Esophagus mucosa (tissue), 1 donor: ENCODE measurements at places on chromosomes 11 and 22.

GRCh38 chr11:57867966-57868365 is 106.4 kb downstream of the CTNND1 start:
- no peak for ATAC-seq

DNA sequence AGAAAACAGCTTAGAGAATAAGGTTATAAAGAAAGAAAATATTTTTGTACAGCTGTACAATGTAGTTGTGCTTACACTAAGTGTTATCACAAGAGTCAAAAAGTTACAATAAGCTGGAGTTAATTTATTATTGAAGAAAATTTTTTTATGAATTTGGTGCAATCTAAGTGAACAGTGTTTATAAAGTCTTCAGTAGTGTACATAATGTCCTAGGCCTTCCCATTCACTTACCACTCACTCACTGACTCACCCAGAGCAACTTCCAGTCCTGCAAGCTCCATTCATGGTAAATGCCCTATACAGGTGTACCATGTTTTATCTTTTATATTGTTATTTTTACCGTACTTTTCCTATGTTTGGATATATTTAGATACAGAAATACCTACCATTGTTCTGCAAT is 34.7 kb downstream of the GDPD4 start:
- no peak for ATAC-seq

GRCh38 chr11:65975771-65976170 is 14.2 kb downstream of the SART1 start:
- ATAC-seq = no peak

DNA sequence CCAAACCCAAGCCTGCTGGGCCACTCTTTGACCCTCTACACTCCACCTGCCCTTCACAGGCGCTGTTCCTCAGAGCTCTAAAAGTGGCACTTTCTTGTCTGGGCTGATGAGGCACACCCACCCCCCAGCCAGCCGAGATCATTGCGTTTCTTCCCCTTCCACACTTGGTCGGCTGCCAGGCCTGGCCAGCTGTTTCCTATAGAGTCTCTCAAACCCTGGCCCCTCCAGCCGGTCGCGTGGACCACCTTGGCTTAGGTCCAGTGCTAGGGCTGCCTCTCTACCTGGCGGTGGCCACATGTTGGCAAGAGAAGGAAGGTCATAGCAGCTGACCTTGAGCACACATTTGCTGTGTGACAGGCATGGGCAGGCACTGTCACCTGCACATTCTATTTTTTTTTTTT is 60.6 kb downstream of the PPP6R2 start:
- peak; percentile 14 for ATAC-seq

DNA sequence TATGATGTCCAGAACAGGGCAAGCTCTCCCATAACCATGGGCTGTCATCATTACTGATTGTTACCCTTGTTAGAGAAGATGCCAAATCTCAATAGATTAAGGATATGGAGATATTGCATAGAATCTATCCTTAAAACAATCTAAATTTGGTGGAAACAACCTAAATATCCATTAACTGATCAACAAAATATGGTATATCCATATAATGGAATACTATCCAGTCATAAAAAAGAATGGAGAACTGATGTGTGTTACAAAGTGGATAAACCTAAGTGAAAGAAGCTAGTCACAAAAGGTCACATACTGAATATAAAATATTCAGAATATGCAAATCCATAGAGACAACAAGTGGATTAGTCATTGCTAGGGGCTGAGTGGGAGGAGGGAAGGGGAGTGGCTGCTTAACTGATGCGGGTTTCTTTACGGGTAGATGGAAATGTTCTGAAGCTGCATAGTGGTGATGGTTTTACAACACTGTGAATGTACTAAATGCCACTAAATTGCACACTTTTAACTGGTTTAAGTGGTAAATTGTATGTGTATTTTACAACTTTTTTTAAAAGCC is 36.1 kb upstream of the SMCO4 start:
- no peak for ATAC-seq

DNA sequence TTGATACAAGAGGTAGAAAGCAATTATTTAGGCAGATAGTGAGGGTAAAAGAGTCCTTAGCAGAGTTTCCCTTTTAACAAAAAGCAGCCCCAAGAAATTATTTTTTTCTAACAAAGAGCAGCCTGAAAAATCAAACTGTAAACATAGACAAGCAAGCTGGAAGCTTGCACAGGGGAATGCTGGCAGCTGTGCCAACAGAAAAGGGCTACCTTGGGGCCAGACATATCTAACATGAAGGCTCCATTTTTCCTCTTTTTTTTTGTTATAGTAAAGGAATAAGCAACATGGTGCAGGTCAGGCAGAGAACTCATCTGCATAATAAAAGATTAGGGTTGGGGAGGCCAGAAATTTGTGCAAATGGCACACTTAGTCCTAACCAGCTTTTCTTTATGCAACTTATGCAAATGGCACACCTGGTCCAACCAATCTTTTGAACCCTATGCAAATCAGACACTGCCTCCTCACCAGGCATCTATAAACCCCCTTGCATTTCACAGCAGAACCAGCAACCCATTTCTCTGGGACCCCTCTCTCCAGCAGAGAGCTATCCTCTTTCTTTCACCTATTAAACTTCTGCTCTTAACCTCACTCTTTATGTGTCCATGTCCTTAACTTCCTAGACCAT is 41.8 kb downstream of the PDGFD start:
- no peak for ATAC-seq

DNA sequence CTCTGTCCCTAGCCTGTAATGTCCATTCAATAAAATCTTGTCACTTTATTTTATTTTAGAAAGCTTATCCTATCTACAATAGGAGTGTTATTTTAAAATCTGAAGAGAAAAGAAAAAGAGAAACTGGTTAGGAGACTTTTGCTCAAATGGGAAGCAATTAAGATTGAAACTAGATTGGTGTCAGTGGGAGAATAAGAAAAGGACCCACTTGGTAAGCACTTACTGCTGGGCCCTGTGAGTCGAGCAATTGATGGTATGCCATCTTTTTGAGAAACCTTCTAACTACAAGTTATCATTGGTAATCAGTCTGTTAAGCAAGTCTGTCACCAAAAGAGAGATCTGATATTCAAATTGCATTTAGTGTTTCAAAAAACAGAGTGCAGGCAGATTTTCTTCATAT is 258.4 kb downstream of the GRM5 start:
- no peak for ATAC-seq

DNA sequence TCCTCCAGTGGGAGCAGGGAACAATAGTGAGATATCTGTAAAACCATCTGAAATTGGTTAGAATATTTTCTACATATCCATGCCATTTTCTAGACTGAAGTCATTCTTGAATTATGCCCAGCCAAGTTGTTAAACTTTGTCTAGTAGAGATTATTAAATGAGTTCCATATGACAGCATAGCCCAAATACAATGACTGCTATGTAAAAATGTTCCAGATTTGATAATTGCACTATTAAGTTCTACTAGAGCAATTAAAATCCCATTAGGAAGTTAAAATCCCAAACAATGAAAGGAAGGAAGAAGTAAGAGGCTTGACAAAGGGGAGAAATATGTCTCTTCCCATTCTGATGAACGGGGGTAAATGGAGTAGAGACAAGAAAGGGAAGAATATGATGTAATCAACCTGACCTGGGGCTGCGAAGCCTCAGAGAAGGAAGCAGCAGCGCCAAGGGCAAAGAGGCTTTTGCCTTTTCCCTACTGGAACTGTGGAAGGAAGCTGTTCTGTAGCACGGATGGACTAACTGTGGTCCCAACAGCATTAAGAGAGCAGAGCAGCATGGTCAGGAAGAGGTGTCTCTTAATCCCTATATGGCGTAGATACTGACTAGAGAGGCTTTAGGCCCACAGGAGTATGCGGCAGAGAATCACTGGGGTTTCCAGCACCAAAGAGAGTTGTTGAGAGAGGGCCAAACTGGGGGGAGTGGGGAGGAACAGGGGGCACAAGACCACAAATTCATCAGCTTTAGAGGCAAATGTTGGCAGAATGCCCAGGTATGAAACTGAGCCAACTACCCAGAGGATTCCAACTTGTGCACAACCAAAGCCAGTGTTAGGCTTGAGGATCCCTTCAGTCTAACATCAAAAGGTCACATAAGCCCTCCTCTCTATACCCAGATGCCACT is 26.7 kb downstream of the RRP8 start:
- no peak for ATAC-seq

- ATAC-seq = no peak
These were observed 47.0 kb downstream of the CSTPP1 start for GRCh38 chr11:46983598-46983997.

DNA sequence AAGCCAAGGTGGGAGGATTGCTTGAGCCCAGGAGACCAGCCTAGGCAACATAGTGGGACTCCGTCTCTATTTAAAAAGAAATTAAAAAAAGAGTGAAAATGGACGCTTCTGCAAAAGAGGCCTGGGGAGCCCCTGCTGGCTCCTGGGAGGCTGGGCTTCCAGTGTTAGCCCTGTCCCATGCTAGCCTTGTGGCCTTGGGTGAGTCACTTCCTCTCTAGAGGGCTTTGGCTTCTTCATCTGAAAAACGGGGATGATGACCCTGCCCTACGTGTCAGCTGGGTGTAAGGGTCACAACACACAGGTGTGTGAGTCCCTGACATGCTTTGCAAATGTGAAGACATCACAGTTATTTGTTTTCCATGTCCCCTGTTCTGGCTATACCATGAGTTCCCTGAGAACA is 32.8 kb downstream of the FAM227A start:
- no peak for ATAC-seq

DNA sequence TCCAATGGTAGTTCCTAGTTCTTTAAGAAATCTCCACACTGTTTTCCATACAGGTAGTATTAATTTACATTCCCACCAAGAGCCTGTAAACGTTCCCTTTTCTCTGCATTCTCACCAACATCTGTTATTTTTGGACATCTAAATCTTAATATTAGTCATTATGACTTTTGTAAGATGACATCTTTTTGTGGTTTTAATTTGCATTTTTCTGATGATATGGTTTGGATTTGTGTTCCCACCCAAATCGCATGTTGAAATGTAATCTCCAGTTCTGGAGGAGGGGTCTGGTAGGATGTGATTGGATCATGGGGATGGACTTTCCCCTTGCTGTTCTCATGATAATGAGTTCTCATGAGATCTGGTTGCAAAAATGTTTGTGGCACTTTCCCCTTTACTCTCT is 89.0 kb downstream of the MUC15 start:
- ATAC-seq = no peak

DNA sequence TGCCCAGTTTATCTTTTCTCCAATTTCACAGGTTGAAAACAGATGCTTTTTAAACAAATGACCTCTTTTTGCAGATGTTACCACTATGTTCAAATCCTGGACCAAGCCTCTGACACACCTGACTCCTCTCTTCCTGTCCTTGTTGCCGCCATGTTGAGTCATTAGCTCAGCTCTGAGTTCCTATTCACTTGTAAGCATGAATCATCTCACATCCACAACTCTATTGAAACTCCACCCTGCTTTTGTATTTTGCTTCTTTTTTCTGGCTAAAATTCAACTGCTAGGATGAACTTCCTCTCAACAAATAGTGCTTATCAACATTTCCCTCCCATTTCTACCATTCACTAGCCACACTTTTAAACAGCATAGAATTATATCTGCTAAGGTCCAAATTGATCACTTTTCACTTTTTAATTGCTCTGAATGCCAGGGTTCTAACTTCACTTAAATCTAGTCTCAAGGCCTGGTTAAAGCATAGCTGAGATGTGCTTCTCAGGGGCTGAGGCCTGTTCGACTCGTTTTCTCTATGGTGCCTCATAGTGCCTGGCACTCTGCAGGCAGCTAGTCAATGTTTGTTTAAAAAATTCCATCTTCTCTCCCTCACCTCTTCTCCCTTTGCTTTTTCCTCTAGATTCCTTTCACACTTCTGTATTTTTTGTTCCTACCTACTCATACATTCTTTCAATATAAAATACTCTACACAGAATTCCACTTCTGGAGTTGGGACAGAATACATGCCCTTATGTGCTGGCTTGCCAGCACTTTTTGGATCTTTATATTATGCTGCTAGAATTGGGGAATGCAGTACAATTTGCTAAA is 3.9 kb downstream of the JOSD1 start:
- peak; percentile 49 for ATAC-seq

- ATAC-seq = no peak
These were observed 28.1 kb downstream of the FGF4 start for GRCh38 chr11:69746752-69747742.

- ATAC-seq = no peak
These were observed 27.1 kb upstream of the MS4A6A start for GRCh38 chr11:60209977-60210376.

DNA sequence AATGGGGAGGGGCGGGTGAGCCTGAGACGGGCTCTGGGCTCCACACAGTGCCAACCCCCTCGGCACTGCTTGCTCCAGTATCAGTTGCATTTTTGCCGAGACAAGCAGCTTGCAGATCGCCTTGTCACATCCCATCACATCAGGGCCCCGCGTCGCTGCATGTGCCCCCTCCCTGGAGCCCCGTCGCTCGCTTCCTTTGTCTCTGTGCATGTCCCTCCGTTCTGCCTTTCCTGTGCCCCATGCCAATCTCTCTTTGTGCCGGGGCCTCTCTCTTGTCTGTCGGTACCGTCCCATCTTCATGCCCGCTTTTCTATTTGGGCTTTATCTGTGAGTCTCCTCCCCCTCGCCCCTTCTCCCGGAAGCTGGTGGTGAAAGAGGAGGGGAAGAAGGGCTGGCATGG is 202.2 kb downstream of the CEP164 start:
- ATAC-seq = no peak

DNA sequence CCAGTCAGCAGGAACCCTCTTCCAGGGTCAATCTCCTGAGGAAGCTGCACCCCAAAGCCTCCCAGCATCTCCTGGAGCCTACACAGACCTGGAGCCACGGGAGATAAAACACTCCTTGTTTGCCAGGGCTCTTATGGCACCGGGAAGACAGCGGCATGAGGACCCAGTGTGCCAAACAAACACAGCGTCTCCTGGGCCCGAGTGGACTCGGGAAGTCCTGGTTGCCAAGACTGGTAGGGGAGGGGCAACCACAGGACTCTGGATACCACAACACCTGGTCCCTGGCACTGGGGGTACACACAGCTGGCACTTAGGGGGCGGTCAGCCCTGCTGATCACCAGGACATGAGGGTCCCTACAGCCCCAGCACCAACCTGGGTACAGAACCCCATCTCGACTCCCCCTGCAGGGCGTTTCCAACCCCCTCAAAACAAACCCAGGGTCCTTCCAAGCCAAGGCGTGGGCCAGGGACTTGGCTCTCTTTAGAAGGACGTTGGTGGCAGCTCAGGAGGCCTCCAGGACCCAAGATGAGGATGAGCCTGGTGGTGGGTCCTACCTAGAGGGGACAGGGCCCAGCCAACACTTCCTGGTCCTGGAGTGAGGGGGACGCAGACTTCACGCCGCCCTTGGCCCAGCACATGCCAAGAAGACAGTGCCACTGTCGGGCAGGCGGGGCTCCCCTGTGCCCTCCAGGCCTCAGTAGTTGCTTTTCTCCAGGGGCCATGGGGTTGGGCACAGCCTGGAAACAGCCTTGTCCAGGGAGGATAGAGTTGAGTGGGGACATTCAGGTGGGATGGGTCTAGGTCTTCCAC is 85.0 kb downstream of the CELSR1 start:
- no peak for ATAC-seq

GRCh38 chr11:65817312-65817834 is 16.4 kb upstream of the SNX32 start:
- ATAC-seq = no peak
